ENCODE measurements at places on chromosomes 13 and 19.

GRCh38 chr13:46565808-46566750, 13.1 kb downstream of the LRCH1 start:
- DNase-seq, result no peak

DNA sequence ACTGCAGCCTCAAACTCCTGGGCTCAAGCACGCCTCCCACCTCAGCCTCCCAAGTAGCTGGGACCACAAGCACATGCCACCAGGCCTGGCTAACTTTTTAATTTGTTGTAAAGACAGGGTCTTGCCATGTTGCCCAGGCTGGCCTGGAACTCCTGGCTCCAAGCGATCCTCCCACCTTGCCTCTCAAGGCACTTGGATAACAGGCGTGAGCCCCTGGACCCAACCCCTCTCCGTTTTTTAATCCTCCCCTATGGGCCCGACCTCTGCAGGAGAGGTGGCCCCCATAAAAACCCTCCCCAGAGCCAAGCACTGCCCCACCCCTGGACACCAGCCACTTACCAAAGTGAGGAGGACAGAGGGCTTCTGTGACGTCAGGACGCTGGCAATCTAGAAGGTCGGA, 28.6 kb downstream of the PEPD start:
- no peak for DNase-seq

- DNase-seq, result no peak
These were observed 191.7 kb upstream of the SERP2 start for GRCh38 chr13:44181931-44182330.

DNA sequence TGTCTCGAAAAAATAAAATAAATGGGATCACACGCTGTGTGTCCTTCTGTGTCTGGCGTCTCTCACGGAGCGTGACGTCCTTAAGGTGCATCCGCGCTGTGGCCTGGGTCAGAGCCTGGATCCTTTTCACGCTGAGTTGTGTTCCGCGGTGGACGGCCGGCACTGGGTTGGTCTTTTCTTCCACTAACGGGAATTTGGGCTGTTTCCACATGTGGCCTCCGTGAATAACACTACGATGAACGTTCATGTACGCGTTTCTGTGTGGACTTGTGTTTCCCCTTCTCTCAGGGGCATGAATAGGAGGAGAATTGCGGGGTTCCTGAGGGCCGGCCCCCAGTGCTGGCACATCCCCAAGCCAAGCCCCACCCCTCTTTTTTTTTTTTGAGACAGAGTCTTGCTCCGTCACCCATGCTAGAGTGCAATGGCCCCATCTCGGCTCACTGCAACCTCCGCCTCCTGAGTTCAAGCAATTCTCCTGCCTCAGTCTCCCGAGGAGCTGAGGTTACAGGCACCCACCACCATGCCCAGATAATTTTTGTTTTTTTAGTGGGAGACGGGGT, 6.2 kb upstream of the PTBP1 start:
- DNase-seq, result no peak

GRCh38 chr13:99172951-99173350, 27.7 kb upstream of the UBAC2 start:
- DNase-seq, result no peak

DNA sequence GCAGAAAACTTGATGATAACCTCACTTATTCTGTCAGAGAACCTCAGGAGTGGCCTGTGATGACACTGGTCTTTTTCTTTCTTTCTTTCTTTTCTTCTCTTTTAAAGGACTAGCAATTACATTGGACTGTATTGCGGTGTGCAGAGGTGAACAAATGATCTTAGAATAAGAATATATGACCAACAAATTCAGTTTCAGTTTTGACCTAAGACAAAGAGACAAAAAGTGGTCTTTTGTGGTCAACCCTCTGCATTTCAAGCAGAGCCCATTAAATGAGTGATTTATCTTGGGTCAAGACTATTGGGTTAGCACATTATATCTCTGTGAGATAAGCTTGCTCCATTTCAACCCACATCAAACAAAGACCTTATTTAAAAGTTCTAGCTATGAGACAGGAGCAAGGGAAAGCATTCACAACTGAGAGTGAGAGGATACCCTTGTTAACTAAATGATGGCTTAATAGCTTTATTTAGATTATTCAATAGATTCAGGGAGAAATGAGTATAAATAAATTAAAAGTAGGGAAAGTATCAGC, 644.4 kb downstream of the PCDH9 start:
- no peak for DNase-seq
